Smooth muscle cell of bladder (primary cell): ENCODE measurements at places on chromosomes 7 and 10. TPM values are rescaled to one million over a fixed set of nuclear protein-coding genes. Genes with fewer than 3 reads are reported as not detected.

The GJD4 gene
- not detected in 2 replicates for total RNA-seq

The FGL2 gene
- 58.2 and 114 TPM in 2 replicates for total RNA-seq

The MKX gene
- total RNA-seq, result 0.28 and 0.57 TPM in 2 replicates

The TAF3 gene
- 1.00 and 1.4 TPM in 2 replicates for total RNA-seq

The GHRHR gene
- not detected in 2 replicates for total RNA-seq

The GPAM gene
- total RNA-seq, result 21.8 and 37.4 TPM in 2 replicates

The KCNIP2 gene
- total RNA-seq, result 0.28 and 1.8 TPM in 2 replicates

The CRYGN gene
- 0.14 and 0.74 TPM in 2 replicates for total RNA-seq

The HTRA1 gene
- 142 and 218 TPM in 2 replicates for total RNA-seq

The FAS gene
- total RNA-seq, result 61.8 and 67.6 TPM in 2 replicates

The ADRA2A gene
- under 0.01 and 0.18 TPM in 2 replicates for total RNA-seq

The MMS19 gene
- total RNA-seq, result 41.4 and 45.8 TPM in 2 replicates

The VGF gene
- 0.14 and 0.18 TPM in 2 replicates for total RNA-seq

The MYH16 gene
- total RNA-seq, result not detected in 2 replicates

The MTG1 gene
- 22.5 and 29.8 TPM in 2 replicates for total RNA-seq

The FERD3L gene
- total RNA-seq, result not detected in 2 replicates

The SLC16A12 gene
- not detected in 2 replicates for total RNA-seq

The TMEM270 gene
- total RNA-seq, result not detected in 2 replicates

The POU6F2 gene
- not detected in 2 replicates for total RNA-seq

The CHRM2 gene
- 44.5 and 46.1 TPM in 2 replicates for total RNA-seq

The CPVL gene
- 0.65 and 0.71 TPM in 2 replicates for total RNA-seq

The TPK1 gene
- 2.3 and 2.6 TPM in 2 replicates for total RNA-seq

The CRHR2 gene
- total RNA-seq, result not detected in 2 replicates
